Stimulated activated CD8-positive, alpha-beta memory T cell treated with anti-CD3 and anti-CD28 coated beads, Interleukin-7, amount 100 ng/mL, for 1 hour (primary cell): ENCODE measurements at places on chromosomes 7 and 10.

- no peak for DNase-seq
Measured at GRCh38 chr7:105838627-105839231, 37.7 kb downstream of the ATXN7L1 start.

- DNase-seq = no peak
Measured at GRCh38 chr7:13420726-13421125, 568.7 kb downstream of the ETV1 start.

GRCh38 chr7:135929249-135929648 is 47.9 kb downstream of the MTPN start:
- DNase-seq = no peak

- DNase-seq = no peak
Measured at GRCh38 chr10:104197364-104197763, 34.8 kb downstream of the CFAP43 start.

GRCh38 chr10:130804281-130804680 is 507.2 kb downstream of the TCERG1L start:
- DNase-seq = no peak

GRCh38 chr7:133331861-133332260 is 79.0 kb downstream of the EXOC4 start:
- DNase-seq = no peak

- no peak for DNase-seq
Measured at GRCh38 chr10:42983591-42983990, 93.3 kb upstream of the RET start.

DNA sequence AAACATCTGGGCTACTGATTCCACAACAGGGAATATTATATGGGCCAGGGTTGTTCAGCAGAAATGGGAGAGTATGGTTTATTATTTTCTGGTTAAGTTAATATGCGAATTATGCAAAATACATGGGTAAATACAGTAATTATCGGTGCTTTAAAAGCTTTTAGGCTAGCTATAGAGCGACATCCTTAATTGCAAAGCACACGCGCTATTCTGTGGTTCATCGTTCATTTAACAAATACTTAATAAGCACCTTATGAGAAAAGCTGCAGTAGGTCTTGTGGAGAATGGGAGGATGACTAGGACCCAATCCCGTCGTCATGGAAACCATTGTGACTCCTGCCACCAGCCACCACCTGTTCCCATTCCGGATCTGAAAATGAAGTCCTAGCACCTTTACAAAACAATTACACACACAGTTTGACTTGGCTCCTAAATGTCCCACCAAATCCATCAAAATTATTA is 623 bp upstream of the CEP41 start:
- DNase-seq = no peak

DNA sequence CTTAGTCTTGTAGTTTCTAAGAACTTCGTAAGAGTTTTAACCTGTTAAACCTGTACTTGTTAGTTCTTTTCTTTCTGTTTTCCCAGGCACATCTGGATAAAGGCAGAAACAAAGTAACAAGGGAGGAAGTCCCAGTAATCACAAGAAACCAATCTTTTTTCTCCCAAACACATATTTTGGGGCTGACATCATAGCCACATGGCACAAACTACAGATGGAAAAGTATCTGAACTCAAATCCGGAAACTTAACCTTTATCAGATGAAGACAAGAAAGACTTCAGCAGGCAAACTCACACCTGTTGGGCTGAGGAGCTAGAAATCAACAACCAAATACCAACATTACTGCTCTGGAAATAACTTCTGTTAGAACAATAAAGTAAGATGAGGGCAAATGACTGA is 67.1 kb downstream of the CUBN start:
- DNase-seq = no peak

DNA sequence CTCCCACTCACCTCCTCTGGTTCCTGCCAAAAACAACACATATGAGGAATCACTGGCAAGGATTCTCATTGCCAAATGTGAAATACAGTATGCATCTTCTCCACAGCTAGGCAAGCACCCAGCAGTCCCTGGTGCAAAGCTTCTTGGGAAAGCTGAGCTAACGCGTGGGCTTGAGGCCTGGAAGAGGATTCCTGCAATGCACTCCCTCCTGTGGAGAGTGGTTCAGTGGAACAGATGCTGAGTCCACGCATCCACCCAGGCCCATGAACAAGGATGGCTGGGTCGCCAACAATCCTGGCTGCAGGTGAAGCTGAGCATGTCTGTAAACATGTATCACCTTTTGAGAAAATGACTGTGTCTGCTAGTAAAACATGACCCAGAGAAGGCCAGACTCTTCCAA is 113.2 kb upstream of the CHST15 start:
- no peak for DNase-seq

GRCh38 chr10:66307826-66308225 is 618.0 kb upstream of the LRRTM3 start:
- DNase-seq = no peak

DNA sequence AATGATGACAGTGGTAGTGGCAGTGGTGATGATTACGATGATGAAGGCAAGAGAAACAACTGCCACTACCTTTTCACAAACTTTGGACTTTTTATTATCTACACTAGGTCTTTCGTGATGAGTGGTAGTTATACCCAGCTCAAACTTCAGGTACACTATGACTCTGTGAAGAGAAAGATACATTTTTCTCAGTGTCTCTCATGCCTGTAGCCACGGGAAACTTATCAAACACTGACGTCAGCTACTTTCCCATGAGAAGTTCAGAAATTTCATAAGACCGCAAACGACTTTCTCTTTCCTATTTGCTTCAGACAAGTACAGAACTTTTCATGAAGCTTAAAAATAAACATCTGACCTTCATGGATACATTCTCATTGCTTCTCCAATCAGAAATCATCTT is 57.0 kb downstream of the CALD1 start:
- no peak for DNase-seq
